Hepatocyte (in vitro differentiated cells): ENCODE measurements at places on chromosomes 6 and 20. TPM values are rescaled to one million over a fixed set of nuclear protein-coding genes. Genes with fewer than 3 reads are reported as not detected.

- H3K4me1 ChIP-seq, result peaks cover 11% of the 10 kb centered on the region
- no peak for DNase-seq
- H3K27me3 ChIP-seq, result no peaks in the 10 kb centered on the region
- no peak overlapping the region for H3K27ac ChIP-seq
- H3K36me3 ChIP-seq, result no peaks in the 10 kb centered on the region
These were observed 39.4 kb downstream of the TOX2 start for GRCh38 chr20:43953919-43954592.

DNA sequence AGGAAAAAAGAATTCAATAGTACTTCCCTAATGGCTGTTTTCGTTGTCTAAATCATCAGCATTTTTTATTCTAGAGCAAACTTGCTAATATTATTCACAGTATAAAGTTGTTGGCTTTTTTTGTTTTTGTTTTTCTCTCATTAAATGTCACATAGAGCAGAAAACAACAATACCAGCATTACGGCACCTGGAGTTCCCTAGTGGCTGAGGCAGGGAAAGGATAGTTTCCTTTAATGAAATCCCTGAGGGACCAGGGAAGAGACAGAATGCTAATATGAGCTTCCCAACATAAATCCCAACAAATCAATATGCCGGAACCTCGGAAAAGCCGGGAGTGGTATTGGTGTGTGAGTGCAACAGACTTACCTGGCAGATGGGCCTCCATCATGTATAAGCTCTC lies 235.2 kb upstream of the ASCC3 start:
- H3K27ac ChIP-seq, result no peak overlapping the region
- H3K4me3 ChIP-seq, result no peak overlapping the region
- no peak for DNase-seq

GRCh38 chr20:19743640-19743995 lies 14.4 kb upstream of the RIN2 start:
- DNase-seq, result no peak
- H3K36me3 ChIP-seq, result no peaks in the 10 kb centered on the region
- no peaks in the 10 kb centered on the region for H3K4me1 ChIP-seq
- H3K27ac ChIP-seq, result no peak overlapping the region
- H3K27me3 ChIP-seq, result no peaks in the 10 kb centered on the region

DNA sequence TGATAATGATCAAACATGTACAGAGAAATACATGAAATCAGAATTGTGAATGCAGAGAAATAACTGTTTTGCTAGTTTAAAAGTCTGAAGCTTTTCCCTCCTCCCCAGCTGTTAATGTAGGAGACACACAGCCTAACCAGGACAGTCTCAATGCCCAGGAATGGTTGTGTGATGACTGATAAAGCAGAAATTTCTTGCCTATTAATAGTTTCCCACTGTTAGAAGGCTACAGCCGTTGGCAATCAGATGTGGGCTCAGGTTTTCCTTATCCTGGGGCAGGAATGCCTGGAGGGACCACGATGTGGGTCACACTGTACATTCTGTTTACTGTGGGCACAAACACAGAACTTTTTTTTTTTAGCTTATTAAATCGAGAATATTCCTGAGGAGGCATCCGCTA lies 1.9 kb downstream of the PPP1R3D start:
- peaks cover 28% of the 10 kb centered on the region for H3K4me1 ChIP-seq
- H3K36me3 ChIP-seq, result no peaks in the 10 kb centered on the region
- H3K27me3 ChIP-seq, result no peaks in the 10 kb centered on the region
- H3K4me3 ChIP-seq, result no peak overlapping the region
- H3K27ac ChIP-seq, result no peak overlapping the region
- DNase-seq, result no peak

DNA sequence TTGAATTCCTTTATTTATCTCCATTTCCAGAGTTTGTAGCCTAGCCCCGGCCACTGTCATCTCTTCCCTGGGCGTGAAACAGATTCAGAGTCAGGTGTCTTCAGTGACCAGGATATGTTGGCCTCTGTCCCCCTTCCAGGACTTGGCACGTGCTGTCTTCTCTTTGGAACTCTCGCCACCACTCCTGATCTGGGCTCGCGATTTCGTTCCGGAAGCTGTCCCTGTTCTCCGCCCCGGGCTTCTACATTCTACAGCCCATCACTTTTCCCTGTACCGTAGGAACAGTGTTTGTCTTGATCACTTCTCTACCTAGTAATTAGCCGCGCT lies 739 bp downstream of the GSS start:
- no peaks in the 10 kb centered on the region for H3K27me3 ChIP-seq
- H3K4me3 ChIP-seq, result peak overlapping the region; percentile 53
- no peaks in the 10 kb centered on the region for H3K36me3 ChIP-seq

PSORS1C1 gene
- 3.9 and 4.6 TPM in 2 replicates for polyA plus RNA-seq

DNA sequence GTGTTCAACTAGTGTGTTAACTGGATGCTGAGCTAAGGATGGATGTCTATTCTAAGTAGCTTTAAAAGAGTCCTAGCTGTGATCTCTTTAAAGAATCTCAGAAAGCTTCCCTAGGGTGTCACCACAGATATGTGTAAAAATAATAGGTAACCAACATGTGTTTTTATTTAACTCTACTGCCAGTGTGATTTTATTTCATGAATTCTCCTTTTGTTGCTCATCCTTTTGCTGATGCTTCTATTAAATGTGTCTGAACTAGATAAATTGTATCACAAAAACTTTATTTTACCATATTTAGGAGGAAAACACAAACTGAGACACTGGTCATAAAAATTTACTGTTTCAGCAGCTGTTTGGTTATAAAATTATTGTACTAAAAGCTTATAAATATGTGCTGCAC lies 809.4 kb upstream of the CITED2 start:
- H3K27me3 ChIP-seq, result no peaks in the 10 kb centered on the region
- H3K27ac ChIP-seq, result no peak overlapping the region
- DNase-seq, result no peak
- H3K4me1 ChIP-seq, result no peaks in the 10 kb centered on the region

DNA sequence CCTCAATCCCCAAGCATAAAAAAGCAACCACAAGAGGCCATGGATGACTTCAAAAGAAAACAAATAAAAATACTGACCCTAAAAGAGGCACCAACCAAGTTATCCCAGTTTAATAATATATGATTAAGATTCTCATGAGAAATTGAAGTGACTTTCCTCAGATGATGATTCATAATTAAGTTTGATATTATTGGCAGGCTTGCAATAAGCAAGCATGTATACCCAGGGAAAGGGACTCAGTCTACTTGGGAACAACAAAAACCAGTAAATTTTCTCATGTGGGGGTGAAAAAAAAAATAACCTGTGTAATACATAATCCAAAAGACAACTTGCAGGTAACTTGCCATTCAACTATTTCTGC lies 19.6 kb downstream of the JAG1 start:
- no peak overlapping the region for H3K4me3 ChIP-seq
- peak overlapping the region; percentile 25 for H3K27ac ChIP-seq
- no peaks in the 10 kb centered on the region for H3K36me3 ChIP-seq
- H3K4me1 ChIP-seq, result peaks cover 45% of the 10 kb centered on the region
- no peaks in the 10 kb centered on the region for H3K27me3 ChIP-seq

SRXN1 gene
- 26.9 and 39.6 TPM in 2 replicates for polyA plus RNA-seq

FAM209B gene
- 0.26 TPM in 1 of 2 replicates, not detected in the other for polyA plus RNA-seq

TRIM15 gene
- polyA plus RNA-seq, result 1.2 and 1.5 TPM in 2 replicates

- no peaks in the 10 kb centered on the region for H3K36me3 ChIP-seq
- H3K27me3 ChIP-seq, result no peaks in the 10 kb centered on the region
- H3K4me1 ChIP-seq, result peaks cover 37% of the 10 kb centered on the region
- H3K27ac ChIP-seq, result peak overlapping the region; percentile 90
- peak; percentile 89 for DNase-seq
- no peak overlapping the region for H3K4me3 ChIP-seq
These were observed 11.7 kb upstream of the ID1 start for GRCh38 chr20:31593221-31594001.

DNA sequence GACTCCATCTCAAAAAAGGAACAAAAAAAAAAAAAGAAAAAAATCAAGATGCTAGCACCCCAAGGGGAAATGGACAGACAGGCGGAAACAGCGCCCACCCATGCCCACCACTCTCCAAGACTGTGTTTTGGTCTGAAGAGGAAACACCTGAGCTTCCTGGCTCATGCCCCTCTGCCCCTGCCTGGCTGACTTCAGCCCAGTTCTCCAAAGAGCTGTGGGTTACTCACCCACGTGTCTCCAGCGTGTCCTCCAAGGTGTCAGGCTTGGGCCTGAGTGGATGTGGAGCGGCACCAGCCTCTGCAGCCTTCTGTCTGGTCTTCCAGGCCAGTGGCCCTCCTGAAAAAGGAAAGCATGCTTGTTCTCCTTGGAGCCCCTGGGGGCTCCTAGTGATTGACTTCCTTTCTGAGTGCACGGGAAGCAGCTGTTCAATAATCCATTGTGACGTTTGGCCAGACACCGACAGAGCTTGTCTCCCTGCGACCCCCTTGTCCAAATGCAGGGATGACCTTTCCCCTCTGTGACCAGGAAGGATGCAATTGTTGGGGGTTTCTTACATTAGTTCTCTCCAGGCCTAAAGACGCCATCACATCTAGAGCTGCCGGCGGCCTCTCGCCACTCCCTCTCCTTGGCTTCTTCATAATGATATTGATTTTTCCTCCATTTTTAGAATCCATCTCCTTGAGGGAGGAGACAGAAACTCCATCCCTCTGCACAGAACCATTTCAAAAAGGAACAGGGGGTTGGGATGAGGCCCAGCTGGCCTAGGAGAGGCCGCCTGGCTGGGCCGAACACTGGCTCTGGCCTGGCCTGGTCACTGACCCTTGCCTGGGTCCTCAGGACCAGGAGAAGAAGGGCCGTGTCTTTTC lies 58.4 kb downstream of the ADNP start:
- no peak overlapping the region for H3K4me3 ChIP-seq
- no peak overlapping the region for H3K27ac ChIP-seq
- no peak for DNase-seq

DNA sequence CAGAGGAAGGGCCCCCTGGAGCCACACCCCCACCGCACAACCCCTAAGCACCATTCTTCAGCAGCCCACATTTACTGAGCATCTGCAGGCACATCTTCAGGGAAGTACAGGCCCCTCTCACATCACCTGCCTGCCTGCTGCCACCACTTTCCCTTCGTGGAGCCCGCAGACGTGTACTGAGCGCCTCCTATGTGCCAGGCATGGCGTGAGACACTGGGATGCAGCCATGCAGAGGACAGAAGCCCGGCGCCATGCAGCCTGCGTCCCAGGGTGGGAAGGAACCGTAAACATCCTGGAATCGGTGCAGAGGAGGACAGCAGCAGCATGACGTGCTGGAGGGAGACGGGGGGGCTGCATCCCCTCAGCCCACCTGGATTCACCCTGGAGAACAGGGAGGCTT lies 78.1 kb downstream of the GRM4 start:
- no peaks in the 10 kb centered on the region for H3K4me1 ChIP-seq
- no peak overlapping the region for H3K4me3 ChIP-seq
- H3K27me3 ChIP-seq, result peaks cover 11% of the 10 kb centered on the region
- no peaks in the 10 kb centered on the region for H3K36me3 ChIP-seq
- no peak overlapping the region for H3K27ac ChIP-seq
- DNase-seq, result no peak
